Right ventricle myocardium superior (tissue), 1 donor: ENCODE measurements at places on chromosomes 13 and 19. TPM values are rescaled to one million over a fixed set of nuclear protein-coding genes. Genes with fewer than 3 reads are reported as not detected.

AXL gene
- 18.0 TPM for total RNA-seq

NEK5 gene
- 0.13 TPM for total RNA-seq

ZFR2 gene
- total RNA-seq: not detected

GPC5 gene
- total RNA-seq: 1.4 TPM

RASIP1 gene
- 15.1 TPM for total RNA-seq

KIRREL2 gene
- total RNA-seq: not detected

UBXN6 gene
- 120 TPM for total RNA-seq

RAB8A gene
- 16.8 TPM for total RNA-seq

LILRB3 gene
- 3.6 TPM for total RNA-seq

PRR19 gene
- not detected for total RNA-seq
